Right hindlimb (tissue), 1 donor: ENCODE measurements at places on chromosomes 12 and 14.
A peak's percentile ranks its signal among the peaks of the same experiment; 100 is the strongest.

GRCh38 chr12:50841716-50842531 is 802 bp upstream of the TMPRSS12 start:
- no peak for DNase-seq

DNA sequence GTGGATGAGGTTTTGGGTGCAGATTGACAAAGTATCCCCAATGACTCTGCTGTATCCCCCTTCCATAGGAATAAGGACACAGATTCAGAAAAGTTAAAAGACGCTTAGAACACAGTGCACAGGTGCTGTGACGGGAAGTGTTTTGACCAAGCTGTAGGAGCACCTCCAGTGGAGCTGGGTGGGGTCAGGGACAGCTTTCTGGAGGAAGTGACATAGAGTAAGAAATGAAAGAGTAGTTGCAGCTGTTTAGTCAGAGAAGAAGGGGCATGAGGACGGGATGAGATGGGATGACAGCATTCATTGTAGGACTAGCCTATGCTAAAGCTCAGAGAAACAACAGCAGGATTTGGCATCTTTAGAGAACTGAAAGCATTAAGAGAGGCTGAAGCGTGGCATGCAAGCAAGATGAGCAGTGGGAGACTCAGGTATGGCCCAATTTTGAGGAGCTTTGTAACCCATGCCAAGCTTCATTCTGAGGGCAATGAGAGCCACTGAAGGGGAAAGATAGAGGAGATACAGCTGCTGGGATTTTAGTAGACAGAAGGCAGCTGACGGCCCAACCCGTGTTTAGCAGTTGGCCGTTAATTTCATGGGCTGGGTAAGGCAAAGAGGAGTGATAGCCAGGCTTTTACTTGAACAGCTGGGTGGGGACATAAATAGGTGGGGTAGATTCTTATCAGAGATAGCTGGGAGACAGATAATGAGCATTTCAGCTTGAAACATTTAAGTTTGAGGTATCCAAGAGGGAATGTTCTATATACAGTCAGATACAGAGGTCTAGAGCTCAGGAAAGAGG is 131.8 kb upstream of the KRAS start:
- peak; percentile 43 for DNase-seq

- DNase-seq, result no peak
These were observed 82.5 kb downstream of the ETV6 start for GRCh38 chr12:11732023-11732422.

DNA sequence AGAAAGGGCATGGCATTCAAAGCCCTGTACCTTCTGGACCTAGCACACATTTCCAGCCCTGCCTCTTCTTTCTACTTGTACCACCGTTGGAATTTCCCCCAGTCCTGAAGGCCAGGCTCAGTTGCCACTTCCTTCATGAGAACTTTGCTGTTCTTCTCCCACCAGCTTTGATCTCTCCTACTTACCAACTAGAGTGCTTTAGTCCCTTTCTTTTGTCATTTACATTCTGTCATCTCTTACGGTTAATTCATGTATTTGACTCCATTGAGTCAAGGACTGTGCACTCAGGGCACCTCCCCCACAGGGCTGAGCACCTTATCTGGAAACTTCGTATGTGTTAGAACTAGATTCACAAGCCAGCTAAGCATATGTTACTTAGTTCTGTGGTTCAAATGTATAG is 26.3 kb downstream of the BICDL1 start:
- DNase-seq, result no peak

DNA sequence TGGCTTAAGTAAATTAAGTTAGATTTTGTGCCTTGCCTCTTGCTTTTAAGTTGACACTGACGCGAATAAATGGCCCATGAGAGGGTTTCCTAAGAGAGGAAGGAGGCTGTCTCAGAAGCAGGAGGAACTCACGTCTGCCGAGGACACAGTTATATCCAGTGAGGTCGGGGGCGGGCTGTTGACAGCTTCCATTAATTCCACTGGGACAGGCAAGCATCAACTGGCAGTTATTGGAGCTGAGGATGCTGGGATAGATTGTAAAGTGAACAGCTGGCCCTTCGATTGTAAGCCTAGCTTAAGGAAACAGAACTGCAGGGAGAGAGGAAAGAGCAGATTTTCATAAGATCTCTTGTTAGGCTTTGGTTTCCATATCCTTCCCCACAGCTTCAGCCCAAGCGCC is 399.2 kb downstream of the IPO8 start:
- DNase-seq, result no peak

DNA sequence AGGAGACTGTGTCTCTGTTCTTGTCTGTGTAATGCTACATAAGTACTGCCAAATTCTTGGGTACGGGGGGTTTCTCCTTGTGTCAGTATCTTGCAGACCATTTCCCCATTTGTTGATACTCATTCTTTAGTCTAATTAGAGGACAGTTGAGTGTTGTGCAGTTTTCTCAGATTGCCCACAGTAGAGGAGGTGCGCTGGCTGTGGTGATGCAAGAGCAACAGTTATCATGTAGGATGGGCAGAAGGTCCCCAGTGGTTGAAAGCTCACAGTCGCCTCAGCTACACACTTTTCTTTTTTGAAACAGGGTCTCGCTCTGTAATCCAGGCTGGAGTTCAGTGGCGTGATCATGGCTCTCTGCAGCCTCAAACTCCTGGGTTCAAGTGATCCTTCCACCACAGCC is 37.8 kb upstream of the ATP2A2 start:
- no peak for DNase-seq

DNA sequence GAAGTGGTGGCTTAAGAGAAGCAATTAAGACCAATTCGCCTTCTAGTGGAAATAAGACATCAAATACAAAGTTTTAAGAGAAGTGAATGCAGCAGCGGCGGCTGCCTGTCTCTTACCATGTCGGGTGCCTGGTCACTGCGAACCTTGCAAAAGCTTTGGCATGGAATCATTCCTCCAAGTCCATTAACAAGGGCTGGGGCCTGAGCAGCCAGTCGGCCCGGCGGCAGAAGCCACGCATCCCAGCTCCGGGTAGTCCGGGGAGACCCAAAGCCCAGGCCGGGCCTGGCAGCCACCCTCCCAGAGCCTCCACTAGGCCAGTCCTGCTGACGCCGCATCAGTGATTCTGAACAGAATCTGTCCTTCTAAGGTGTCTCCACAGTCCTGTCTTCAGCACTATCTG is 321.0 kb downstream of the TMEM121 start:
- DNase-seq, result no peak

- DNase-seq, result no peak
These were observed 1.3 kb downstream of the CAMKK2 start for GRCh38 chr12:121295116-121295745.

DNA sequence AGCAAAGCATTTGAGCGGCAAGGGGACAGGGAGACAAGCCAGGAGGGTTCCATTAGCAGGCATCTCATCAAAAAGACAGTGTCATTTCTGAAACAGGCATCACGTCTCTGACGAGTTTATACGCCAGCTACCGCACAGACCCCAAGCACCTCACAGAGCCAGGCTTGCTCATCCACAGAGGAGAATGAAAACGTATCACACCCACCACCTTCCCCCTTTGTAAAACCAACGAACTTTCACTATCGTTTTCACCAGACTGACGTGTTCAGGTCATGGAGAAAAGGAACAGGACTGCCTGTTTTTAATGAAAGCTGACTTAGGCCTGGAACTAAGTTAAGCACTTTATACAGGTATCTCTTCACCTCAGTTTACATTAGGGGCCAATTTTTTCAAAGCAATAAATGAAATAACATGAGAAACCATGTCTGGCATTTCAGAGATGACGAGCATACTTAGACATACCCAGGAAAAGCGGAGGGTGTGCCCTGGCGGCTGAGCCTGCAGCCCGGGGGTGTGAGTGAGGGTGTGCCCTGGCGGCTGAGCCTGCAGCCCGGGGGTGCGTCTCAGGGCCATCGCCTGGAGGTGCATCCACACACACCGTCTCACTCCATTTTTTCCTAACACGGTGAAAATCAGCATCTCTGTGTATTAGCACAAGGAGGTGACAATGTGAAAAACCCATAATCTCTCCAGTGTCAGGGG is 41.9 kb downstream of the STX2 start:
- no peak for DNase-seq

DNA sequence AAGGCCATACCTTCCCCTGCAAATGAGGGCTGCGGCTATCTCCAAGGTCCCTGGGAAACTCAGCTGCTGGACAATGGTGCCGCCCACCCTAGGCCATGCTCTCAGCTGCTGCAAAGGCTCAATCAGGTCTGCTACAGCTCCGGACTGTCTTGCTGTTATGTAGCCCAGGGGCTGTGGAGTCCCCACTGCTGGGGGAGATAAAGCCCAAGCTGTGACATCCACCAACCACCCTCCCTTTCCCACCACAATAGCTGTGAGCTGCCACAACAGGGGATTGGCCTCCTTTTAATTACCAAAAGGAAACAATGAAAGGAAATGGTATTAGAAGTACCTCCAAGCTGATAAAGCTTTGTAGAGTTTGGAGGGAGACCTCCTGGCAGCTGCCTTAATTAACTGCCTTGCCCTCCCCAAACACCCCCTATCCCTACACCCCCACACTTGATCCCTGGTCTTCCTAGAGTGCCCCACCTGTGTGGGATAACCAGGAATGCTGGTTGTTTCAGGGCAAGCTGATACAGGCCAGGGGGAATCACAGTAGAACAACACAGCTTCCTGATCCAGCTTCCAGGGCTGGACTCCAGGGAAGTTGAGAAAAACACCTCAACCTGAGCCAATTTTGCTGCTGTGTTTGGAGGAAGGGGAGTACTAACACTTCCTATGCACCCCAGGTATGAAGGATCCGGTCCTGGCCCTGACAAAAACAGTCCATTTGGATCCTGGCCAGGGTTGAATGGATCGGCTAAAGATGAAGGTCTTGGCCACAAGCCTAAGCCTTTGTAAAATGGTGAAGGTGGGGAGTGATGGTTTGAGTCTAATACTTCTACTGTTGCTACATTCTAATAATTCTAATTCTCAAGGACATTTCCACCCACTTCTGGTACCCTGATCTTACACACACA is at the start of gene VWF:
Gene VWF, minus strand, starts transcription at position 260 of the 899 bp plus-strand sequence. CDS start 1,474 bp downstream, outside the sequence.
- no peak for DNase-seq

DNA sequence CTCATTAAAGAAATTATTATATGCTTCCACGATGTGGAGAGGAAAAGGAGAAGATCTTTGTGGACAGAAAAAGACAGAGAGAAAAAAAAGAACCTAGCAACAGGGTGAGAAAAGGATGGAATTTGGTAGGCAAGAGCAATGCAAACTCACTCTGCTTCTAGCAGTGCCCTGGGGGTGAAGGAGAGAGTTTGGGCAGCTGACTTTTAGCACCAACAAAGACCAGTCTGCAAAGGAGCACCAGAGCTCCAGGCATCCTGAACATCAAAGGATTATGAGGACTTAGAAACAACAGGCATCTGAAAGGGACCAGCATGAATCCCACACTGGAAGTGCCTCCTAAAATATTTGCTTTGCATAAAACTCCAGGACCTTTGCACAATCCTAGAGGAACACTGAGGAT is 32.8 kb upstream of the RERG start:
- DNase-seq, result no peak

DNA sequence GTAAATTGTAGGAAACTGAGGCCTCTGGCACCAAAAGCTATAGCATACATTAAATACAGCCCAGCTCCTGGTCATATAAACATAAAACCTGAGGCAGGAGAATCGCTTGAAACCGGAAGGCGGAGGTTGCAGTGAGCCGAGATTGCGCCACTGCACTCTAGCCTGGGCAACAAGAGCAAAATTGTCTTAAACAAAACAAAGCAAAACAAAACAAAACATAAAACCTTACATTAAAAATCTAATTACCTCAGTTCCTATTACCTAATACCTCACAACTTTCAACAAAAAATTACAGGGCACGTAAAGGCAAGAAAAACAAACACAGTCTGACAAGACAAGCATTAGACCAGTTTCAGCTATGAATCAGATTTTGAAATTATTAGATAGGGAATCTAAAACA is 36.7 kb downstream of the TMEM116 start:
- no peak for DNase-seq

GRCh38 chr12:109488051-109488665 is 10.7 kb downstream of the UBE3B start:
- DNase-seq, result no peak

DNA sequence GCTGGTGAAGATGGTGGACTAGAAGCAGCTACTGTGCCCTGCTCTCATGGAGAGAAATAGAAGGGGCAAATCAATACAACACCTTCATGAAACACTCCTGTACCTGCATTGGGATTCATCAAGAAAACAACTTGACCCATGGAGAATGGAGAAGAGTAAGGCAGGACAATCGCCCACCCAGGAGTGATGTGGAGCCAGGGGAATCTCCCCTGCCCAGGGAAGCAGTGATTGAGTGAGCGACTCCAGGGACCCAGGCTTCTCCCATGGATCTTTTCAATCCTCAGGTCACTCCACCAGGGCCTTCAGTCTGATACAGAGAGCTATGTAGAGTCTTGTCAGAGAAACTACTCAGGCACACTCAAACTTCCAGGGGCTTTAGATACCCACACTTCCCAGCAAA is 161.9 kb upstream of the DYRK2 start:
- no peak for DNase-seq

- no peak for DNase-seq
These were observed 4.6 kb downstream of the PPM1A start for GRCh38 chr14:60253649-60254048.

DNA sequence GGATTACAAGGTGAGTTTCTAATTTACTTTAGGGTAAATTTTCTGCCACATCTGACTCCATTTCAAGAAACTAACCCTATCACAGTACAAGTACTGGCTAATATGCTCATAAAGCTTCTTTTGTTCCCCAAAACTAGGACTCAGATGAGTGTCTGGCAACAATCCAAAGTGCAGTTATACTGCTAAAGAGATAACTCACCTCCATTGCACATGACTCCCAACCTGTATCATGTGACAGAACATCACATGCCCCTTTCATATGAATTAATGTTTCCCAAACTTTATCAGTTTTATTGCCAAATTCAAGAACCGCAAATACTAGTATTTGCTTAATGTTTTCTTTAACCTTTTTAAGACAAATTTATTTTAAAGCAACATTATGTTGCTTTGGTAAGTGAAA is 3.9 kb upstream of the PPP1R12A start:
- DNase-seq, result no peak

DNA sequence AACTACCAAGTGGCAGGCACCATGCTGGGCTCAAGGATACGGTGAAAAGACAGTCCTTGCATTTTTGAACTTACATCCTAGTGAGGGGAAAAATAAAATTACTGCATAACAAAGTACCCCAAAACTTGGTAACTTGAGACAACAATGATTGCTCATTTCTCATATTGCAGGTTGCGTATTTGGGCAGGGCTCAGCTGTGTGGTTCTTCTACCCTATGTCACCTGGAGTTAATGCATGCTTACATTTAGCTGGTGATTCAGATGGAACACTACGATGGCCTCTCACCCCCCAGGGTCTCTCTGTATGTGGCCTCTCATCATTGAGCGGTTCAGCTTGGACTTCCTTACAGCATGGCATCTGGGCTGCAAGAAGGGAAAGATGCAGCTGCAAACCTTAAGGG is 60.7 kb upstream of the RBM19 start:
- no peak for DNase-seq

GRCh38 chr12:68303850-68304249 is 28.3 kb downstream of the MDM1 start:
- DNase-seq, result no peak
